Naive B cell (primary cell): ENCODE measurements at places on chromosomes 4 and X. TPM values are rescaled to one million over a fixed set of nuclear protein-coding genes. Genes with fewer than 3 reads are reported as not detected.

DNA sequence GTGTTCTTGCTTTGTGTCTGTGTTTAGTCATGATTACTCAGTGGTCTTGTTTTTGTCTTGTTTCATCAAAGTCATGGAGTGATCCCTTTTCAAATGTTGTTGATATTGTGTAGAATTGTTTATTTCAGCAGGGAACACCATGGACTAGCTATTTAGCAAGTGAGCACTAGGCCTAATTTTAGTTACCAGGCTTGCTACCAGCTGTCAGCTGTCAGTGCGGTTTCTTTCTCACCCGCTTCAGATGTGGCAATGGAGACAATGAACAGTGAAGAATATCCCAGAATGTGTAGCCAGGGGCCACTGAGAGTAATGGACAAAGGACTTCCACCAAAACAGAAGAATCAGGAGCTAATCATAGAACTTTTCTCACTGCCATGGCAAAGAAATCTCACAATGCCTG lies 432.8 kb upstream of the FMR1 start:
- no peak for DNase-seq

MAGEC1 gene
- not detected for polyA plus RNA-seq

VSIG1 gene
- 0.57 TPM for polyA plus RNA-seq

DNA sequence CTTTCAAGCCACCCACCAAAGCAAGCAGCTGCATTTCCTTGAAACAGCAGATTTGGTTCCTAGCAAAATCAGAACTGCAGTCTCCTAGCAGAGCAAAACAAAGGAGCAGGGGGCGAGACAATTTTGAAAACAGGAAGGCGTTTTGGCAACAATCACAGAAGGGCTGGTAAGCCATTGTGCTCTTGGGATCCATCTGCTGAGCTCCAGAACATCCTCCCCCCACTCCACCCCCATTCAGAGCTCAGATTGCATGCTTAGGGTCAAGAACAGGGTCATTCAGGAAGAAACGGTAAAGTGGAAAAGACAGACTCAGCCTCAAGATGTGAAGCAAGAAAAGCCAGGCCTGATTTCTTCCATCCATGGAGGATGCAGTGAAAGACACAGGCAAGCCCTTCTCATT lies 7.6 kb upstream of the PCDH19 start:
- DNase-seq = no peak

DNA sequence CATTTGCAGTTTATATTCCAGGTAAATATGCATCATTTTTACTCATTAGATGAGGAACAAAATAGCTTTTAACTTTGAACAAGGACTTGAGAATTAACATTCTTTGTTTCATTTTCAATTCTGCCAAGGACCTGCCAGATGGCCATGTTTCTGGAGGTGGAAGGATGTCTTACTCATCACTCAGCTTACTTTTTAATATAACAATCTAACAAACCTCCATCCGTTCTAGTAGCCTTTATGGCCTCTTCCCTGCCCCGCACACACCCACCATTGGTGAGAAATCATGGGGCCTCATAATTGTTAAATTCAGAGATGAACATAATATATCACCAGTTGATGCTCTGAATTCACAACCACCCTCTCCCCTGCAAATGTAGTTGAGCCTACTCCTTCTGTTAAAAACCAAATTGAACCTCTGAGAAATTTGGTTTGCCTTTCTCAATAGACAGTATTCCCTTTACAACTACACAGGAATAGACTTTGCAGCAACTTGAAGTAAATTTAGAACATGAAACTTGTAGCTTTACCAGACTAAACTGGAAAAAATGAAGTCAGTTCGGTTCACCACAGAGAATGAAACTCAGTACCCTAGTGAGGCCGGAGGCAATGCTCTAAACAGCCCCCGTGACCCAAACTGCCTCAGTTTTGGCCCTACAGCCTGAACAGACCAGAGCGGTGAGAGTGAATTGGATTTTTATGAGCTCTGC lies 50.1 kb upstream of the ACSL4 start:
- DNase-seq = no peak

- no peak for DNase-seq
These were observed 9.1 kb upstream of the METTL14 start for GRCh38 chr4:118676128-118676527.

DNA sequence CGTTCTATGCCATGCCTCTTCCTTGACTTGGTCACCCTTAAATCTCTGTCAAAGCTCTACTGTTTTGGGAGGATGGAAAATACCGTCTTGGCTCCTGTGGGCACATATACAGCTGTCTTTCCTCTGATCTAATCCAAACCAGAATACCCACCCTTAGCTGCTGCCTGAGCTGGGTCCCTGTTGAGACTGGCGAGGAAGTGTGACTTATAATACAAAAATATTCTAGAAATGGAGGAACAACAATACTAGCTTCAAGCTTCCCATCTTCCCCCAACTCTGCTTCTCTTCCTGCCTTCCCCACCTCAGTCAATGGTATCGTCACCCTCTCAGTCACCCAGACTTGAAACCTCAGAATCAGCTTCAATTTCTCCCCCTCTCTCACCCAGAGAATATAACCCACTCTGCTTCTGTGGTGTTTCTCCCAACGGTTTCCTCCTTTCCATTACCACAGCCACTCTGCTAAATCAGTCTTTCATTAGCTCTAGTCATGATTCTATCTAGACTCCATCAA lies 599 bp upstream of the IL2RG start:
- DNase-seq = no peak

DNA sequence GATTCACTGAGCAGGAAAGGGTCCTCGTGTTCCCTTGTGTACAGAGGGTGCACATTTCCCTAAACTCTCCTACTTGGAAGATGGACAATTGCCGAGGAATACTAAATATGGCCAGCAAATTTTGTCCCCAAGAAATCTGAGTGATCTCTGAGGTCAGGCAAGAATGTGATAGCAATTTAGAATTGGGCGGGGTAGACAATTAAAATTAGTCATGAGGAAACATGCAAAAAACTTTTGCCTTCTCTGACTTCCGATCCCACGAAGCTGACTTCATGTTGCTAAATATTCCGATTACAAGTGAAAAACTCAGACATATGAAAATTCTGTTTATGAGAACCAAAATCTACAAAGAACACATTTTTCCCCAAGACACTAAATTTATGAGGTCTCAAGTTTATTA lies 453.9 kb upstream of the ZFP42 start:
- DNase-seq = no peak

PAQR3 gene
- polyA plus RNA-seq = 8.6 TPM

LIMCH1 gene
- polyA plus RNA-seq = not detected

DNA sequence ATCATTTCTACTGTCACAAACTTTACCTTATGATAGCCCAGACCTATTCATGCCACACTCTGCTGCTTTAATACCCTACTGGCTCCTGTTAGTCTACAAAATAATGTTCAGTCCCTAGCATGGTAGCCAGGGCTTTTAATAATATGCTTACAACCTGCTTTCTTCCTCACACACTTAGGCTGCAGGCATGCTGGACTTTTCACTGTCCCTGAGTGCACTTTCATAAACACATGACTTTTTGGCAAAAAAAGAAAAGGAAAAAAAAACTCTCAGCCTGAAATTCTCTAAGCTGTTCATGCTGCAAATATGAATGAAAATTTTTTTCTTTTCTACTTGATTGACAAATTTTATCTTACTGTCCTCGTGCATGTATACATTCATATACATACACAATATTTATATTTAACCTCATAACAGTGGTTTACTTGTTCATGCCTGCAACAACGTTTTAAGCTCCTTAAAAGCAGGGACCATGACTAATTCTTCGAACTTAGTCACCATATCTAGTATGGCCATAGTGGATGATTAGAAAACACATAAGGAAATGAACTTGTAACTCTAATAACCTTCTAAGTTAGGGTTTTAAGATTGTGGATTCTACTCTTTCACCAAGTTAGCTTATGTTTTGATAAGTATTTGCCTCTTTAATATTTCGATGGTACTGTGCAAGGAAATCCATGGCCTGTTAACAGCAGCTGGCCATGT lies 229.5 kb downstream of the SPCS3 start:
- DNase-seq = no peak

PPEF1 gene
- polyA plus RNA-seq = 0.74 TPM

- DNase-seq = no peak
These were observed 108.8 kb downstream of the TMA16 start for GRCh38 chr4:163603257-163603656.

DNA sequence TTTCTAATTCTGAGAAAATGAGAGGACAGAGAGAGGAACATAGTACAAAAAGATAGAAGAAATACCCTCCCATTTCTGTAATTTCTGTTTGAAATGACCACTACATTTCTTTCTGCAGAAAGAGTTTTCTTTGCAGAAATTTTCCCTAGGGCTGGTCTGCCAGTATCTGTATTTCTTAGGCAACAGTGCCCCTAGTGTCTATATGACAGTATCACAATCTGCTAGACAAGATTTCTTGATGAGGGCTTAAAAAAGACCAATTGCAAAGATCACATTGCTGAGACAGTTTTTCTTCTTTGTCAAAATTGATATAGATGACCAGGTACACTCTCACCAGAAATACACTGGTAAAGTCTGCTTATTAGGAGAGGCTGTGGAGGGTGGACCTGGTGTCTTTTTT lies 81.0 kb upstream of the ZDHHC15 start:
- peak; percentile 5 for DNase-seq

- no peak for DNase-seq
These were observed 306.7 kb downstream of the GBA3 start for GRCh38 chr4:22999419-22999818.

GRCh38 chrX:42770566-42770965 lies 7.4 kb downstream of the PPP1R2C start:
- no peak for DNase-seq

- DNase-seq = no peak
These were observed 34.4 kb upstream of the RTL3 start for GRCh38 chrX:78693536-78693935.

MANBA gene
- polyA plus RNA-seq = 56.6 TPM

DNA sequence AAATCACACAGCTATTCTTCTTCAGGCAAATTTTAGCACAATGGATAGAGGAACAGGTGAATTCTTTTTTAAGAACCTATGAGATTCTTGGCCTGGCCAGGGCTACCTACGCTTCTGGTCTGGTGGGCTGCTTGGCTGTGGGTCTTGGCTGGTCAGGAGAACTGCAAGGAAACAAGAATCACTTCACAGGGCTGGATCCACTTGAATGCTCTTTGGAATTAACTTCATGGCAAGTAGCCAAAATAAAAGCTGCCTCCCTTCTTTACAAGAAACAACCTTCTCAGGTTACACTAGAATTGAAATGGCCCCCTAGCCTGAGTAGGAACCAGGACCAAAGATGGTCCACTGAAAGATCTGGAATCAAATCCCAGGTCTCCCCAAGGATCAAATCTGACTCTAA lies 519.1 kb downstream of the IQCM start:
- no peak for DNase-seq

GRCh38 chr4:65241257-65241997 lies 428.9 kb downstream of the EPHA5 start:
- DNase-seq = no peak

DNA sequence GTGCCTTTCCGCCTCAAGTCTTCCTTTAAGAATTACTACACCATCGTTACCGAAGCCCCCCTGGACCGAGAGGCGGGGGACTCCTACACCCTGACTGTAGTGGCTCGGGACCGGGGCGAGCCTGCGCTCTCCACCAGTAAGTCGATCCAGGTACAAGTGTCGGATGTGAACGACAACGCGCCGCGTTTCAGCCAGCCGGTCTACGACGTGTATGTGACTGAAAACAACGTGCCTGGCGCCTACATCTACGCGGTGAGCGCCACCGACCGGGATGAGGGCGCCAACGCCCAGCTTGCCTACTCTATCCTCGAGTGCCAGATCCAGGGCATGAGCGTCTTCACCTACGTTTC lies 2.2 kb downstream of the PCDH10 start:
- no peak for DNase-seq

SHISA3 gene
- polyA plus RNA-seq = not detected

MAGEA2 gene
- polyA plus RNA-seq = not detected

GRCh38 chr4:93289831-93290230 lies 538.7 kb upstream of the ATOH1 start:
- no peak for DNase-seq

HERC5 gene
- polyA plus RNA-seq = 6.4 TPM

GDPD2 gene
- not detected for polyA plus RNA-seq

PPBP gene
- 78.4 TPM for polyA plus RNA-seq

DNA sequence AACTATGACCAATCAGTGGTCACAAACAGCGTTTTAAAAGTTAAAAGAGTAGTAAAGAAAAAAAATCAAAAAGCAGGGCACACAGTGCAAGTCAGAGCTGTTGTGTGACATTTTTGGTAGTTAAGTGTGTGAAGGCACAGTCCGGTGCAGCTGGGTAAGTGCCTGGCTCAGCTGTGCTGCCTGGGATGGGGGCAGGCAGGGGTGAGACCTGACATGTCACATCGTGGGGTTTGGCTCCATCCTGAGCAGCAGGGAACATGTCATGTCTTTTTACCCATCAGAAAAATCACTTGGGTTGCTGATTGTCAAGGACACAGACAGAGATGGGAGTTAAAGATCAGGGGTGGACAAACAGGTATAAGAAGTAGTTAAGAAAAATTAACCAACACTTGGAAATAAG lies 125.1 kb downstream of the NSUN7 start:
- no peak for DNase-seq

DNA sequence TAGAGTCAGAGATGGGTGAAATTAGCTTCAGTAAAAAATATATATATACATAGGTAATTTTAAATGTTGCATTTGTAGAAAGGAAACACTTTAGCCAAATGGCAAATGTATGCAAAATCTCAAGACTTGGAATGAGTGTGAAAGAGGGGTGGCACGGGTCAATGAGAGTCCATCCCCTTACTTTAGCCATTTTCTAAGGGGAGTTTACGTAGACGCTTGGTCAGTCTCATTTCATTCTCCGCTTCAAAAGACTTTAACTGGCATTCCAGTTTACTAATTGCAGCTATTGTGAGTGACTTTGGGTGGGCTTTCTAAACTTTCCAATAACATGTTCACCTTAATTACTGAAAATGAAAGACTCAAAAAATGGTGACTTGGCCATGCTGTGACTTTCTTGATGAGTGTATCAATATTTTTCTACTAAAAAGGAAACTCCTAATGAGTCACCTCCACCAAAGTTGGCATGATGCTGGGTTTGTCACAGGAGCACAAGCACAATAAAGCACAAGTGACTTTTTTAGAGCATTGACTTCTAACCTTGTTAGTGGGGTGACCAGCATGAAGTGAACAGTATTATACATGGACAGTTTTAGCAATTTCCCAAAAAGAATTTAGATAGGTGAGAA lies 356.0 kb upstream of the RASGEF1B start:
- DNase-seq = no peak

AREG gene
- polyA plus RNA-seq = 19.6 TPM

- no peak for DNase-seq
These were observed 23.4 kb downstream of the PPP1R2C start for GRCh38 chrX:42754603-42755002.

DNA sequence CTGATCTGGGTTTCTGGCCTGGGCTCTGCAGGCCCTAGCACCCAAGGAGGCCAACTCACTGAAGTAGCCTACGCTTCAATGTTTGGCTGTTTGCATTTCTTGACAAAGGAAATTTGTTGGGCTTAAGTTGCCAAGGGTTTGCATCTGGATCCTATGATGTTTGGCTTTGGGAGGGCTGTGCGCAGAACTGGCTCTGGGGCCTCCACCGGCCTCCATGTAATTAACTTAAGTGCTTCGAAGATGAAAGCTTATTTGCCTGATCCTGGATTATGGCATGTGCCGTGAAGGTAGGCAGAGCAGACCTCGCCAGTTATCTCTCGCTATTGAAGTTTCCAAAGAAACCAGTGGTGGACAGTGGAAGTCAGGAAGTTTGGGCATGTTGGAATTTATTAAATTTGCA lies 124.3 kb upstream of the STX18 start:
- no peak for DNase-seq

CXCL1 gene
- polyA plus RNA-seq = not detected

- DNase-seq = no peak
These were observed 74.8 kb downstream of the WWC2 start for GRCh38 chr4:183173580-183174526.

- DNase-seq = no peak
These were observed 5.7 kb downstream of the MAGEE1 start for GRCh38 chrX:76433219-76433618.

CYP4V2 gene
- polyA plus RNA-seq = 12.6 TPM

TCP11X2 gene
- polyA plus RNA-seq = not detected

NDST3 gene
- polyA plus RNA-seq = not detected
